SJCRH30 (cell line): ENCODE measurements at places on chromosomes 13 and 19.

DNA sequence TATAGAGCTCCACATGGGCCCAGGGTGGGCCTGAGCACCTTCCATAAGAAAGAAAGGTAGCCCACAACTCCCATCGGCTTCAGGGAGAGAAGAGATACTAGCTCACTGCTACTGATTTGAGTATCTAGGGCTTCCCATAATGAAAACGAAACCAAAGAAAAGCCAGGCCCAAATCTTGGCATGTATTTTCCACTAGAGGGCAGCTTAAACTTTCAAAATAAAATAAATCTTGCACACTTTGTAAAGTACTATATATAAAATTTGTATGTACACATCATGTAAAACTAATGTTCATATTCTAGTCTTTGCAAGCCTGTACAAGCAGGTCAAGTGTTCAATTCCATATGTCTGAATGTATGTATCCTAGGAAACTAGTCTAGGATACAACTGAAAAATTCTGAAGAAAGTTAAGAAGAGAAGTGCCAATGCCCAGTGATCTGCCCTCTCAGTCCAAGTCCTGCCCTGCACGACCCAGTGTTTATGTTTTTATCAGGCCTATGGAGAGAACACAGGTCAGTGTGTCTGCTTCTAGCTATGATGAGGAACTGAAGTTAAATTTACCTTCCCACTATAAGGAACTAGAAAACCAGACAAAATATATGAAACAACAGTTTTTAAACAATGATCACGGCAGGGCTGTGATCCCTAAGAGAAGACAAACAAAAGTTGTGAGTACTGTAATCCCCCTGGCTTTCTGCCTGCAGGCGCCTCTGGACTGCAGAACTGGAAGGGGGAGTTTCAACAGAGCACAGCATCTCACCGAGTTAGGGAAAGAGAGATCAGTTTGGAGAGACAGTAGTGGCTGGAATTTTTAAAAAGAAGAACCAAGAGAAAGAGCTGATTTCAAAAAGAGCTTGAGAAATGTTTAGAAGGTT lies 475.7 kb downstream of the UQCRFS1 start:
- no peak overlapping the region for H3K4me3 ChIP-seq
- H3K27me3 ChIP-seq: 0 out of 2 replicates have a peak, but pooled peaks cover 3% of the 10 kb centered on the region
- H3K36me3 ChIP-seq: no peaks in the 10 kb centered on the region
- H3K27ac ChIP-seq: no peak overlapping the region

- no peak overlapping the region for H3K27ac ChIP-seq
- peaks cover 32% of the 10 kb centered on the region for H3K4me1 ChIP-seq
- DNase-seq: no peak
- no peaks in the 10 kb centered on the region for H3K27me3 ChIP-seq
Measured at GRCh38 chr13:24145240-24145639, 15.3 kb upstream of the SPATA13 start.

DNA sequence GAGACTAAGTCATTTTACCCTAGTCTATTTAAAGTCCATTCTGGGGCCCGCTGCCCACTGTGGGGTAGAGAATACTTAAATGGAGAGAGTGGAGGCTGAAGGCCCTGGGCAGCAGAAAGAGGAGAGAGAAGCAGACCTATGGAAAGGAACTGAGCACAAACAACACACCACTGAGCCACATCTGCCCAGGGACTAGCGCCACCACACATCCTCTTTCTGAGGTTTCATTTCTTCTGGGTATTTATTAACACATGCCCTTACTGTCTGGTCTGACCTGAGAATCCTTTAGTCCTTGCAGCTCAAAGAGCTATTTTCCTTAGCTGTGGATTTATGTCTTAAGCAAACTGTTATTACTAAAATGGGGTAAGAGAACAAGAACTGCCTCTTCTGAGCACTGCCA lies 154.0 kb downstream of the NALCN start:
- H3K36me3 ChIP-seq: no peaks in the 10 kb centered on the region
- no peaks in the 10 kb centered on the region for H3K27me3 ChIP-seq
- H3K4me3 ChIP-seq: no peak overlapping the region
- no peaks in the 10 kb centered on the region for H3K4me1 ChIP-seq
- DNase-seq: no peak

DNA sequence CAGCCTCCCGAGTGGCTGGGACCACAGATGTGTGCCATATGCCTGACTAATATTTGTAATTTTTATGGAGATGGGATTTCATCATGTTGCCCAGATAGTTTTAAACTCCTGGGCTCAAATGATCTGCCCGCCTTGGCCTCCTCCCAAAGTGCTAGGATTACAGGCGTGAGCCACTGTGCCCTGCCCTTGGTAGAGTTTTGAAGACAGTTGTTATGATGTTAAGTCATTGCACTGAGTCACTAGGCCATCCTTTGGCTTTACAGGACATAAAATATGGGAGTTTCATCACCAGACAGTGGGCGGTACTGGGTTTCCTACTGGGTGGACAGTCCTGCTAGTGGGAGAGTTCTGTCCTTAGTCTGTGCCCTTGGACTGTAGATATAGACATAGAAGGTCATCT lies 282.5 kb downstream of the ATP8A2 start:
- H3K27me3 ChIP-seq: no peaks in the 10 kb centered on the region
- no peak overlapping the region; the same call in 1 of the 2 replicates for H3K27ac ChIP-seq
- H3K36me3 ChIP-seq: no peaks in the 10 kb centered on the region
- peak; percentile 68 for DNase-seq

DNA sequence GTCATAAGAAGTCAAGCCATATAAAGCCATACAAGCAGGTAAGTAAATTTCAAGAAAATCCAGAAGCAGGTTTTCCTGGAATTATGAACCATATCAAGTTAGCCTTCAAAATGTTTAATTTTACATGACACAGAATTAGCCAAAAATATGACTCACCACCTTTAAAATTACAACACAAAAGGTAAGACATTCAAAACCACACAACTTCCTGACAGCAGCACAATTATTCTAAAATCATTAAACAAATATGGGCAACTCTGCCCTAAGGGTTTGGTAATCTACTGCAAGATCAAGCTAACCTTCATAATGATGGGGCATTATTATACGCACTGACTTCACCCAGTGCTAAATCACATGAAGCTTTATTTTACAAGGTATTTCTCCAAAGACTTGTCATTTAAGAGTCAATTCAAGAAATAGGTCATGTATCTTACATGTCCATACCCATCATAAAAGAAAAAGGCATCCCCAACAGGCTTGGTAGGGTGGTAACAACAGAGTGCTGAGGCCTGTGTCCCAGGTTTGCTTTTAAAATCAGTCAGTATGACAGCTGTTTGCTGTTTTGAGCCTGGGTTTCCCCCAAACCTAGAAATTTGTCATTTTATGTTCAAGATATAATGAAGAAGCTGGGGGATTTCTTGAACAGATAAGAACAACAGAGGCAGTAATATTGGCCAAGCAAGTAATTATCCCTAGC lies 15.2 kb downstream of the RCBTB1 start:
- no peaks in the 10 kb centered on the region for H3K4me1 ChIP-seq
- no peak overlapping the region for H3K27ac ChIP-seq
- H3K4me3 ChIP-seq: no peak overlapping the region
- H3K27me3 ChIP-seq: no peaks in the 10 kb centered on the region
- peaks cover 9% of the 10 kb centered on the region; the same call in 1 of the 2 replicates for H3K36me3 ChIP-seq

DNA sequence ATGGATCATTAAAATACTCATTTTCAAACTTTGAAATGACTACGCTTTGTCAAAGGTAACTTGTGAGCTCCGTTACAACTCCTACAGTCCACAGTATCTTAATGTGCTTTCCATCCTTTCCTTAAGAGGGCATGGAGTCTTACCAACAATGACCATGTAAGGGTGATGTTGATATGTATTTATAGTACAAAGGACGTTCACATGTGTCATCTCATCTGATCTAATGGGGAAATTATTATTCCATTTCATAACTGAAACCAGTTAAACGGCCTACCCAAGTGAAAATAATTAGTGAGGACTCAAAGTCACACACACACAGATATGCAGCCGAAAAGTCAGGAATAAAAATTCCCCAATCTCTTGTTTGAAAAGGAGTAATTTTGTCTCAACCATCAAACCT lies 9.6 kb downstream of the USP12 start:
- H3K27me3 ChIP-seq: no peaks in the 10 kb centered on the region
- H3K36me3 ChIP-seq: no peaks in the 10 kb centered on the region; the same call in 1 of the 2 replicates
- H3K27ac ChIP-seq: no peak overlapping the region
- H3K4me1 ChIP-seq: no peaks in the 10 kb centered on the region; the same call in 1 of the 2 replicates
- no peak overlapping the region for H3K4me3 ChIP-seq
